ENCODE measurements at places on chromosomes 3 and 15.

GRCh38 chr3:2847062-2847841 is 262.9 kb downstream of the IL5RA start:
- DNase-seq = no peak

- no peak for DNase-seq
Observed at GRCh38 chr3:180911876-180912303, 580 bp upstream of the FXR1 start.

GRCh38 chr3:16177962-16178627 is 3.6 kb downstream of the GALNT15 start:
- peak; percentile 80 for DNase-seq

- DNase-seq = no peak
Observed at GRCh38 chr3:2771193-2771592, 339.0 kb downstream of the IL5RA start.

GRCh38 chr15:76338486-76339304 is 2.1 kb downstream of the ISL2 start:
- DNase-seq = peak; percentile 68

- DNase-seq = no peak
Observed at GRCh38 chr3:119329551-119329950, 35.4 kb downstream of the ARHGAP31 start.

DNA sequence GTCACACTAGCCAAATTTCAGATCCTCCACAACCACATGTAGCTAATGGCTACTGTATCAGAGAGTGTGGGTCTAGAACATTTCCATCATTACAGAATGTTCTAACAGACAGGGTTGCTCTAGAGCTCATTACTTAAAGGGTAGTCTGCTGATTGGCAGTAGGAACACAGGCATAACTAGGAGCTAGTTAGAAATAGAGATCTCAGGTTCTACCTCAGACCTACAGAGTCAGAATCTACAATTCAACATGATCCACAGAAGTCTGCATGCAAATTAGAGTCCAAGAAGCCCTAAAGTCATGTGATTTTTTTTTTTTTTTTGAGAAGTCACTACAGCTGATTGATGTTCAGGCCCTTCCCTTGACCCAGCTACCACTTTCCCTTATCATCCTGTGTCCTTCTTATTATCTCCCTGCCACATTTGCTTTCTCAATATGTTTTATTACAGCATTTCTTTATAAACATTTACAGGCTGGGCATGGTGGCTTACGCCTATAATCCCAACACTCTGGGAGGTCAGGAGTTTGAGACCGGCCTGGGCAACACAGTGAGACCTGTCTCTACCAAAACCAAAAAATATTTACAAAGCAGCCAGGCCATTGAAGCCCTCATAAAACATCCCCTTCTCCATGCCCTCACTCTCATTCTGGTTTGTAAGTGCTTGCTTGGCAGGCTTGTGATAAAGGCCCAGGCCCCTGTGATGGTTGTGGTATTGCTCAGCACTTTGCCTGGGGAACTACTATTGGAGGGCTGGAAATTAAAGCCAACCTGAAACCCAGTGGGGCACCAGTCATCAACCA is 3.8 kb upstream of the ABHD5 start:
- no peak for DNase-seq

DNA sequence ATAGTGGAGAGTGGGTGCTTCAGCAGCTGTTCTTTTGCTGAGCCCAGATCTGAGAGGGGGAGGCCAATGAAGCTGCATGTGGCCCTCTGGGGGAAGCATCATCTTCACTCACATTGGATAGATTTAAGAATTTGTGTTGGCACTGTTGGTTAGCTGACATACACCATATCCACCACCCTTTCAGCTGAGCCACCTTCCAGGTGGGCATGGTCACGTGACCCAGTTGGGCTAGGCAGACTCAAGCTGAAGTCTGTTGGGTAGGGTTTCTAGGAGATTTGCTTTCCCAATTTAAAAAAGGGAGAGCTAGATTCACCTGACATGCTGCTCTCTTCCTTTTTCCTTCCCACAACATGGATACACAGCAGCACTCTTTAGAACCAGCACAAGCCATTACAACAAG is 311.0 kb downstream of the CHST2 start:
- no peak for DNase-seq

DNA sequence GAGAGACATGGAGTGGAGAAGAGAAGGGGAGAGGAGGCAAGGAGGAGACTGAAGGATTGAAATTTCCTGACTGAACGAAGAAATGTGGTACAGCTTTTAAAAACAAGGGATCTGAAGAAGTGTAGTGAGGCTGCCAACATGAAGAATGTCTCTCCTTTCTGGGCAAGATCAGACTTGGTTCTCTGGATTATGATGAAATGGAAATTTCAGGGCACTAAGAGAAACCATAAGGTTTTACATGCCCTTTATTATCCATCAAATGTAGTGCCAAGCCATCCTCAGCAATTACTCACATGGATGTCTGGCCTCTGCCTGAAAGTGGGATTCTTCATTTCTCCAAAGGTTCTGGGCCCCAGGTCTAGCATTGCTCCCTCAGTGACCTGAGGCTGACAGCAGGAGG is 77.6 kb upstream of the CCDC80 start:
- DNase-seq = no peak

DNA sequence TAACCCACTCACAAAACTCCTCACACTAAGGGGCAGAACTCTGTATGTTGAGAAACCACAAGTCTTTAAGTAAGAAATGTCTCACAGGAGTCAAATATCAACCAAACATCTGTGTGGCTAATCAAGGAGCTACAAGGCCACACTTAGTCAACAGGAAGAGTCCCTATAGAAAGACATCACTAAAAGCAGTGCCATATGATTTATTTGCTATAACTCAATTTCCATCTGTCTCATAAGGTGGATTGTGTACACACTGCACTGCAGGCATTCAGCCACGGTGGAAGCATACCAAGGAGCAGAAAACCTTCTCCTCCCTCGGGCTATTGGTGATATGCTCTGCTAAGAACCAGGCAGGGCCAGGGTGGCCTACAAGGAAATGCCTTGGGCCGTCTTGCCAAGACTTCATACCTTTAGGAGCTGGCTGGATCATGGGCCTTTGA is 197.6 kb upstream of the CFAP20DC start:
- no peak for DNase-seq

GRCh38 chr3:4681301-4681700 is 188.2 kb downstream of the ITPR1 start:
- DNase-seq = no peak

DNA sequence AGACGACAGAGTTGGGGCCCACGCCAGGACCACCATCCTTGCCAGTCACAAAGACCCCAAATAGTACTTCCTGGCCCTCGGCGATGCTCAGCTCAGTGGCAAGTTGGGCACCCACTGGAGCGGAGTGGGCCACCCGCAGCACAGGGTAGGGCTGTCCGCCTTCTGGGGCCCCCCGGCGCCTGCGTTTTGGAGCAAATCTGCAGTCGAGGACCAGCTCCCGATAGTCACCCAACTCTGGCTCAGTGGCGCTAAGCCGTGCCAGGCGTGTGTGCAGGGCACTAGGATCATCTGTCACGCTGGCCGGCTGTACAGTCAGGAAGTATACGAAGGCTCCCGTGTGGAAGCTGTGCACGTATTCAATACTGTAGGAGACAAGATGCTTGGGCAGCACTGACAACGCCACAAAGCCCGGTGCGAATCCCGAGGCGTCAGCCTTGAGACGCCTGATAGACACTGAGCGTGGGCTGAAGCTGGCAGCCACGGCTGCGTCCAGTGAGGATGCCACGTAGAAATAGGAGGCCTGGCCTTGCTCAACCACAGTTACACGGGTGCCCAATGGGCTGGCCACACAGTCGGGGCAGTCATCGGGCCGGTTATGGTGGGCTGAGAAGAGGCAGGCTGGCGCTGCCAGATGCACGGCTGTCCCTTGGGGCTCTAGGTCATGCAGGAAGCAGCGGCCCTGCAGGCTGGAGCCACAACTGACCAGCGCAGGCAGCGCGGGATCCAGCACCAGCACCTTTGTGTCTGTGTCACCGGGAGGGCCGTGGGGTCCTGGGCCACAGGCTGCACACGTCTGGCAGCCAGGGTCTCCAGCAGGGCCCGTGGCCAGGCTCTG is 945 bp downstream of the MST1R start:
- no peak for DNase-seq

DNA sequence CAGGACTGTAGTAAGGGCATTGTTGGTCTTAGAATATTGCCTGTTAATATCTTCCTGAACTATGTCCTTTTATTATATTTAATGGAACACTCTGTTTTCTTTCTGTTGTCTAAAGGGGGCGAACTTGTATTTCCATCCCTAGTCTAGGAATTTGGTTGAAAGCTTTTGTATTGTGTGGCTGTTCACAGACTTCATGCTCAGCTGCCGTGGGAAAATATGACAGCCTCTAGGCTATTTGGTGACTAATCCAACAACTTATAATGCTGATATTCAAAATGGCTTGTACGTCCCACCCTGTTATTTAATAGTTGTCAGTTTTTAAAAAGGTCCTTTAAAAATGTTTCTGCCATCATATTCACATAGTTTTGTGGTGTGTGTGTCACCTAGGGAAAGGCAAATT is 202.6 kb downstream of the KLHL25 start:
- DNase-seq = peak; percentile 33

DNA sequence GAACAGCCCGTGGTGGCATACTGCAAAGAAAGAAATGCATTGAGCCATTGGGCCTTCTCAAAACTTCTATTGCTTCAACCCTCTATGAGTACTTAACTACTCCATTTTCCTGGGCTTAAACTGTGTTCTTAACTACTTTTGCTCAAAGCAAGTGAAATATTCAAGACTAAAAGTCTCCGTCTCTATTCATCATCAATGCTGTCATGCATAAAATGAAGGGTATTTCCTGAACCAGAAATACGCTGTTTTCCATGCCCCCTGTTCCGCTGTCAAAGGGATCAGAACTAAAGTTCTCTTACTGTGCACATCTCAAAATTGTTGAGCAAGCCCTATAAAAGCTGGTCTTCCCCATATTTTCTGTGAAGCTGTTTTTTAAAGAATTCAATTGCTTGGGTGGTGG is 20.3 kb downstream of the SIAH2 start:
- no peak for DNase-seq

DNA sequence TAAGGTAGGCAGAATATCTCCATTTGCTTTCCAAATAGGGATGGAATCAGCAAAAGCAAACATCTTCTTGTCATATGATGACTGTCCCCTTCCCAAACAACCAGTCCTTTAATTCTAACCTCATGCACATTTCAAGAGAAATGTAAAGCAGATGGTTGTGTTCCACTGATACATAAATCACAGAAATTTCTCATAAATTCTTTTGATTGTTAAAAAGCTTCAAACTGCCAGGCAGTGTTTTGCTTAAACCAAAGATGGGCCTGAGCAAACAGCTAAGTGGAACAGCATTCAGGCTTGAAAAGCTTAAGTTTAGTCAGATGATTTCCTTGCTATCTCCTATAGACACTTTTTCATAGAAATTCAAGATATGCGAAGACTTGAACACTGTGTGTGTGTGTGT is 74.3 kb upstream of the SOX2 start:
- DNase-seq = no peak

DNA sequence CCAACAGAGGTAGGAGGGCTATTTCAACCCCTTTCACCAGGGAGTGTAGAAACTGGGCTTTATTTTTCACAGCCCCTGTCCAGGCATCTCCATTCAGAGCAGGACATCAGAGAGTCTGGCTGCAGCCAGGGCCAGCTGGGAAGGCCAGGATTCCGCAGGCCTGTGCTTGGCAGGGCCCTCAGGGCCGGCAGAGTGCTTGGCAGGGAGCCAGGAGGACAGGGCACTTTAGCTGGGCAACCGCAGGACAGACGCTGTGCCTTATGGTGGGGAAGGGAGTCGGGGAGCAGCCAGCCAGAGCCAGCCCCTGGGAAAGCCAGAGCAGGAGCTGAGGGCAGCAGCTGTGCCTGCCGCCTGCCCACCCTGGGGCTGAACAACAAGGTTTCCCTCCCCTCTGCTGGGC is 34.5 kb upstream of the IQCF6 start:
- DNase-seq = no peak

DNA sequence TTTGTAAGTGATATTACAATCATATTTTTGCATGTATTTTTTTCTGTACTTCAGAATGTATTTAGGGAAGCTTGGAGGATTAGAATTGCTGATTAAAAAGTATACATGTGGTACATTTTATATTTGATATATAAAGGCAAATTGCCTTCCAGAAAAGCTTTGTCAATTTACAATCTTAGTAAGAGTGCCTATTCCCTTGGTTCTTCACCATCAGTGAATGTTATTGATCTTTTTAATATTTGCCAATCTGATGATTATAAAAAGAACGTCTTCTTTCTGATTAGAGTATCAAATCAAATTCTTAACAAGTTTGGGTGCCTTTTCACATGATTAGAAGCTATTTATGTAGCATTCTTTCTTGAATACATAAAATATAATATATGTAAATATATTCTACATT is 9.1 kb downstream of the WDR49 start:
- no peak for DNase-seq

GRCh38 chr15:98321896-98322295 is 326.4 kb upstream of the IGF1R start:
- DNase-seq = no peak

- no peak for DNase-seq
Observed at GRCh38 chr3:95215437-95215957, 1152.6 kb downstream of the NSUN3 start.

- DNase-seq = no peak
Observed at GRCh38 chr3:117811786-117812185, 1102.2 kb downstream of the TUSC7 start.

DNA sequence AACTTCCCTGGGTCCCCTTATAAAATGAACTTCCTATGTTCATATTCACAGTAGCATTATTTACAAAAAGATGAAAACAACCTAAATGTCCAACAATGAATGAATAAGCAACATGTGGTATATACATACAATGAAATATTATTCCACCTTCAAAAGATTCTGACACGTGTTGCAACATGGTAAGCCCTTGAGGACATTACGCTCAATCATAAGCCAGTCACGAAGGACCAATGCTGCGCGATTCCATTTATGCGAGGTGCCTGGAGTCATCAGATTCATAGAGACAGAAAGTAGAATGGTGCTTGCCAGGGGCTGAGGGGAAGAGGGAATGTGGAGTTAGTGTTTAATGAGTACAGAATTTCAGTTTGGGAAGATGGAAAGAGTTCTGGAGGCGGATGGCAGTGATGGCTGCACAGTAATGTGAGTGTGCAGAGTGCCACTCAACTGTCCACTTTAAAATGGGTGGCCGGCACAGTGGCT is 88.8 kb upstream of the ALDH1A3 start:
- no peak for DNase-seq

- DNase-seq = no peak
Observed at GRCh38 chr3:152100491-152101132, 168.1 kb upstream of the MBNL1 start.

DNA sequence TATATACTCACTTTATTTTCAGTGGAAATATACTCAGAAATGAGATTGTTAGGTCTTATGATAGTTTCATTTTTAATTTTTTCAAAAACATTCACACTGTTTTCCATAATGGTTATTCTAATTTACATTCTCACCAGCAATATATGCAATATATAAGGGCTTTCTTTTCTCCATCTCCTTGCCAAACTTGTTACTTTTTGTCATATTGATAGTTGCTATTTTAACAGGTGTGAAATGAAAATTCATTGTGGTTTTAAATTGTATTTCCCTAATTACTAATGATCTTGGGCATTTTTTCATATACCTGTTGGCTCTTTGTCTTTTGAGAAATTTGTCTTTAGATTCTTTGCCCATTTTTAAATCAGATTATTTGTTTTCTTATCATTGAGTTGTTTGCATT is 325.2 kb downstream of the DIPK2A start:
- no peak for DNase-seq

GRCh38 chr3:158711886-158712285 is 20.4 kb downstream of the RARRES1 start:
- DNase-seq = peak; percentile 76
